ENCODE measurements at places on chromosomes 12 and 14.

- DNase-seq: no peak
These were observed 52.1 kb downstream of the EIF2S3B start for GRCh38 chr12:10557766-10558165.

- no peak for DNase-seq
These were observed 371.8 kb downstream of the ZFP36L1 start for GRCh38 chr14:68421116-68421515.

GRCh38 chr12:66823857-66824570 is 145.1 kb upstream of the GRIP1 start:
- DNase-seq: no peak

DNA sequence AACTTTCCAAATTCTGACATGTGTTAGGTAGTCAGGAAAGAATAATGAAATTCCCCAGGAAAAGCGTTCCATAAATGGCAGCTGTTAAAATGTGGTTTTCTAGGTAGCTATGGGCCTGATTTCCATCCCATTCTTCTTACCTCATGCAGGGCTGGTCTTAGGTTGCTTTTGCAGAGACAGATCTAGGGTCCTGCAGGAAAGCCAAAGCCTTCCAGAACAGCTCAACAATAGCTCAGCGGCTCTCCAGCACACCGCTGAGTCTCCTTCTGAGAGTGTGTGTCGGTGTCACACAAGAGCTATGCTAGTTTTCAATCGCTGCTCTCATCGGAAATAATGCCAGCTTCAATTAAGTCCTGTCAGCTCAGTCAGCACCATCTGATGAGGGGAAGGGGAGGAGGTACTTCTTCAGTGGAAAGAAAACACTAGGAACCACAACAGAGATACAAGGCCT is 106.7 kb downstream of the TMEM30B start:
- DNase-seq: no peak

DNA sequence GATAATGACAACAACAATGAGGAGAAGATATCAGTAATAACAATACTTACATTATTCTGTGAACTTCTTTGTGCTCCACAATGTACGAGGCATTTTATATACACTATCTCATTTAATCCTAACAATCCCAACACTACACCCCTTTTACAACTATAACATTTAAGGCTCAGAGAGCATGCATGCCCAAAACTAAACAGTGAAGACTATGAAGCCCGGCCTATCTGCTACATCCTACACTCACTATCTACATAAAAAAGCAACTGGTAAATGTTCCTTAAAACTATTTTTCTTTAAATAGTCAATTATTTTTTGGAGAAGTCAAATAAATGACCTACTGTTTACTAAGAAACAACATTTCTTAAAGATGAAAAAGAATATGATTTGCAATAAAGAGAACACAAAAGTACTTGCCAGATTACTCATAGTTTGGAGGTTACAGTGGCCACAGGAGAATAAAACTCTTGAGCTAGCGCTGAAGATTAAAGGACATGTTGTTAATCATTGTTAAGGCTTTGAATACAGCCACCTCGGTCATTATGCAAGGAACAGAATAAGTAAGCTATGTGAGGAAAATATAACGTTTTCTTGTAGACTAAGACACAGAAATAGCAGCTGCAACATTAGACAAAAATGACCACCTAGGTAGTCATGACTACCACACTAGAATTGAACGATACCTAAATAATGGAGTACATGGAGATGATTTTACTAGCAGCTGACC is 56.7 kb downstream of the EPS8 start:
- DNase-seq: no peak

- DNase-seq: no peak
These were observed 4.3 kb downstream of the NDUFA9 start for GRCh38 chr12:4653257-4653656.

DNA sequence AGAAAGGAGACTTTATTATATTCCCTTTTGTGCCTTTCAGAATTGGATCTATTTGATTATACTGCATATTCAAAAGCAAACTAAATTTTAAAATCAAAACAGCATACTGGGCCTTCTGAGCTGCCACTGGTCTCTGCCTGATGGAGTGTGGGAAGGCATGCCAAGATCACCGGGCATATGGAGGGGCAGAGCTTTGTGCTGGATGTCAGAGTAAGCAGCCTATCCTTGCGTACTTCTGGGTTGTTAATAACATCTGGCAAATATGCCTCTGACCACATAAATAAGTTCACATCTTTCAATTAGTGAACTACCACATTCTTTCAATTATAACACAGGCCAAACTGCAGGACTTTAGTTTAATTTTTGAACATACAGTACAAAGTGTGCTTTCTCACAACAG is 18.3 kb downstream of the MLH3 start:
- no peak for DNase-seq

GRCh38 chr12:32273063-32273522 is 126.3 kb upstream of the FGD4 start:
- DNase-seq: no peak

- DNase-seq: no peak
These were observed 196.1 kb upstream of the CDKN3 start for GRCh38 chr14:54200726-54201125.

- no peak for DNase-seq
These were observed 439.8 kb upstream of the OR4E1 start for GRCh38 chr14:22113401-22113800.

DNA sequence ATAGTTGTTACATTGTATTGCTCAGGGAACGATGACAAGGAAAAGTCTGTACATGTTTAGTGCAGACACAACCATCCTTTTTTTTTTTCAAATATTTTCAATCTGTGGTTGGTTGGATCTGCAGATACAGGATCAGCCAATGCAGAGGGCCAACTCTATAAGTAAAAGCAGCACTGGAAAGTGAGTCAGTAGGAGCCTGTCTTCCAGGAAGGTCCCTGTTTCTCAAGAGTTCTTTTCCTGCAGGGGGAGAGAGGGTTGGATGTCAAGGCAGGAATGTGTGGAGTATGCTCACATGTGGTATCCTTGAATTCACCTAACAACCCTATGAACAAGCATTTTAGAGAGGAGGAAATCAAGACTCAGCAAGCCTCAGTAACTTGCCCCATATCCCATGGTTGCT is 409.1 kb downstream of the NPAS3 start:
- DNase-seq: no peak

- no peak for DNase-seq
These were observed 906 bp downstream of the MARK3 start for GRCh38 chr14:103385929-103386712.

DNA sequence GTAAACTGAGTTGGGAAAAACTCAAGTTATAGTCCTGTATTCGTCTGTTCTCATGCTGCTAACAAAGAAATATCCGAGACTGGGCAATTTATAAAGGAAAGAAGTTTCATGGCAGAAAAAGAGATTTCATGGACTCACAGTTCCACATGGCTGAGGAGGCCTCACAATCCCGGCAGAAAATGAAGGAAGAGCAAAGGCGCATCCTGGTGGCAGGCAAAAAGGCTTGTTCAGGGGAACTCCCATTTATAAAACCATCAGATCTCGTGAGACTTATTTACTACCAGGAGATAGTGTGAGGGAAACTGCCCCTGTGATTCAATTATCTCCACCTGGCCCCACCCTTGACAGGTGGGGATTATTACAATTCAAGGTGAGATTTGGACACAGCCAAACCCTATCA is 292.6 kb upstream of the SYT1 start:
- no peak for DNase-seq

- no peak for DNase-seq
These were observed 3.6 kb upstream of the MORN3 start for GRCh38 chr12:121673013-121673511.

Measured in HuH-7 (cell line).